Endothelial cell of umbilical vein (primary cell): ENCODE measurements at places on chromosomes 2 and 18. TPM values are rescaled to one million over a fixed set of nuclear protein-coding genes. Genes with fewer than 3 reads are reported as not detected.

Gene GMCL1
- 3.8 and 4.2 TPM in 2 replicates for polyA plus RNA-seq

- no peak overlapping the region for H3K27ac ChIP-seq
- DNase-seq: no peak
- H3K27me3 ChIP-seq: peaks cover 5% of the 10 kb centered on the region
- no peaks in the 10 kb centered on the region for H3K36me3 ChIP-seq
- no peaks in the 10 kb centered on the region for H3K4me1 ChIP-seq
Observed at GRCh38 chr18:3966642-3967358, 488.3 kb downstream of the DLGAP1 start.

DNA sequence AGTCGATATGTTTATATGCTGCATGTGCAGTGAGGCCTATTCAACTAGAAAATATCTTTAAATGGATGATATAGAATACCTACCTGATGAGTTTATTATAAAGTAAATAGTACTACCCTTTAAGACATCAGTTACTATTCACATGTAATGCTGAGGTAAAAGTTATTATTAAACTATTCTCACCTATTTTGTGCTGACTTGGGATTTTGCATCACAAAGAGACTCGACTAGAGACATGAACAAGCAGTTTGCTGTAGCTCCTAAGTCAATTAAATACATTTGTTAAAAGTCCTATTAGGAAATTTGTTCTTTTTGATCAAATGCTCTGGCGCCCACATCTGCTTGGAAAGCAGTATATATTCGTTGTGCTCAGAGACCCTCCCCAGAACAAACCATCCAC, 164.1 kb downstream of the CCDC85A start:
- DNase-seq: no peak
- H3K4me3 ChIP-seq: no peak overlapping the region
- H3K4me1 ChIP-seq: no peaks in the 10 kb centered on the region
- H3K36me3 ChIP-seq: no peaks in the 10 kb centered on the region
- H3K27ac ChIP-seq: no peak overlapping the region
- no peaks in the 10 kb centered on the region for H3K27me3 ChIP-seq

GRCh38 chr2:70793450-70793849, 3.0 kb upstream of the FIGLA start:
- no peak overlapping the region for H3K27ac ChIP-seq
- no peaks in the 10 kb centered on the region for H3K36me3 ChIP-seq
- peaks cover 4% of the 10 kb centered on the region for H3K4me1 ChIP-seq
- no peak for DNase-seq
- peaks cover 56% of the 10 kb centered on the region for H3K27me3 ChIP-seq

DNA sequence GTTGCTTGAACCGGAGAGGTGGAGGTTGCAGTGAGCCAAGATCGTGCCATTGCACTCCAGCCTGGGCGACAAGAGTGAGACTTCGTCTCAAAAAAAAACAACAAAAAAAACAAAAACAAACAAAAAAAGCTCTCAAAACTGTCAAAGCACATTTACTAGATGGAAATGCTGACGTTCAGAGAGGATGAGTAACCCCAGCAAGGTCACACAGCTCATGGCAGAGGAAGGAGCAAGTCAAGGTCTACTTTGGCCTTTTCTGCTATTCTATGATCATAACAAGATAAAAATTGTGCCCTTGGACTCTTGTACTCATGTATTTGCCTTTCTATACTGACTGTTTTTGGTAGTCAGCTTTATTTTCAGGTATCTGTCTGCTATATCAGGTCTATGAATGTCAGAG, 109.5 kb downstream of the ARL6IP6 start:
- H3K4me1 ChIP-seq: peaks cover 9% of the 10 kb centered on the region
- peaks cover 5% of the 10 kb centered on the region for H3K27me3 ChIP-seq
- H3K36me3 ChIP-seq: no peaks in the 10 kb centered on the region
- no peak overlapping the region for H3K4me3 ChIP-seq
- H3K27ac ChIP-seq: no peak overlapping the region

Gene TUBA4B
- not detected in 2 replicates for polyA plus RNA-seq

DNA sequence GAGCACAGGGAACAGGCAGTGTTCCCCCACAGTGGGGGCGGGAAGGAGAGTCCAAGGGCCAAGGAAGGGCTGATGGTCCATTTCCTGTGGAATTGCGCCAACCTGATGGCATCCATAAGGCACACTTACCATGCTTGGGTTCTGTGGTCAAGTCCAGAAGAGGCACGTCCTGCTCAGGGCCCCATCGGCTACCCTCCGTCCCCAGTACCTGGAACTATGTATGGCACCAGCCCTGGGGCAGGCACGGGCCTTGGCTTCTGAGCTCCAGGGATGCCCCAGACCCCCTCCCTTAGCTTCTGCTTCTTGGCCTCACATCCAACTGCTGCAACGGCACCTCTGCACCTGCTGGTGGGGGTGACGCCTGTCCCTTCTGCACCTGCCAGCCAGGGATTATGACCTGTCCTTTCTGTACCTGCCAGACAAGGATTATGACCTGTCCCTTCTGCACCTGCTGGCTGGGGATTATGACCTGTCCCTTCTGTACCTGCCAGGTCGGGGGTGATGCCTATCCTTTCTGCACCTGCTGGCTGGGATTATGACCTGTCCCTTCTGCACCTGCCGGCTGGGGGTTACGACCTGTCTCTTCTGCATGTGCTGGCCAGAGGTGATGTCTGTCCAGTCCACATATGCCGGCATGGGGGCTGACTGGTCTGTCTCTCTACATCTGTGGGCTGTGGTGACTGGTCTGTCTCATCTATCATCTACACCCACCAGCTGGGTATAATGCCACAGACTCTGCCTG, 45.4 kb upstream of the SNTG2 start:
- no peaks in the 10 kb centered on the region for H3K27me3 ChIP-seq
- no peak overlapping the region for H3K27ac ChIP-seq
- DNase-seq: no peak

DNA sequence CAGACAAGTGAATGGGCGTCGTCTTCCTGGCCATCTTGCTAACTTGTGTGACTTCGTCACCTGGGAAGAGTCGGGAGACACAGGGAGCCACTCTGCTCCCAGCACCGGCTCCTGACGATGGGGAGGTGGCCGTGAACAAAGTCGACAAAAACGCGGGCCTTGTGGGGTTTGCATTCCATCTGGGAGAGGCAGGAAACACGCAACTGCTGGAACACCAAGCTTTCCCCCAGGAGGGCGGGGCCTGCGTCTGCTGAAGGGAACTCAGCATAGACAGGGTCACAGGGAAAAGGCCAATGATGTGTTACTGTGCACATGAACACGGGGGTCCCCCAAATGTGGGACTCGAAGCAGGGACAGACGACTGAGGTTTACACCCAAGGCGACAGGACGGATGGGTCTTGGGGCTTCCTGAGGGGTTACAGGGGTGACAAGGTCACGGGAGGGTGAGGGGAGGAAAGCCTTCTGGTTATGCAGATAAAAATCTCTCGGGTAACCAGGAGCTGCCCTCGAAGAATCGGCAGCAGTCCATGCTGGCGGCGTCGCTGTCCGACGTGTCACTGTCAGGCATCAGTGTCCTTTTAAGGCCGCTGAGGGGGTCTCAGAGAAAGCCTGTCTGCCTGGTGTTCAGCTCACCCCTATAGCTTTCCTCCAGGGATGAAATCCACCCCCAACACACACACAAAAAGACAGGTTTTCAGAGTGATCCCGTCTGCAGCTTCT, 28.2 kb upstream of the PRLH start:
- no peaks in the 10 kb centered on the region for H3K36me3 ChIP-seq
- no peaks in the 10 kb centered on the region for H3K4me1 ChIP-seq
- H3K4me3 ChIP-seq: no peak overlapping the region
- no peak overlapping the region for H3K27ac ChIP-seq
- H3K27me3 ChIP-seq: no peaks in the 10 kb centered on the region

Gene LIMS4
- polyA plus RNA-seq: 18.3 and 28.8 TPM in 2 replicates

GRCh38 chr2:240292035-240292574, 143.4 kb upstream of the GPC1 start:
- no peak for DNase-seq
- H3K4me1 ChIP-seq: no peaks in the 10 kb centered on the region
- no peaks in the 10 kb centered on the region for H3K27me3 ChIP-seq
- H3K4me3 ChIP-seq: no peak overlapping the region
- H3K36me3 ChIP-seq: no peaks in the 10 kb centered on the region
